ENCODE measurements at places on chromosomes 7 and 10. TPM values are rescaled to one million over a fixed set of nuclear protein-coding genes. Genes with fewer than 3 reads are reported as not detected.
A peak's percentile ranks its signal among the peaks of the same experiment; 100 is the strongest.

DNA sequence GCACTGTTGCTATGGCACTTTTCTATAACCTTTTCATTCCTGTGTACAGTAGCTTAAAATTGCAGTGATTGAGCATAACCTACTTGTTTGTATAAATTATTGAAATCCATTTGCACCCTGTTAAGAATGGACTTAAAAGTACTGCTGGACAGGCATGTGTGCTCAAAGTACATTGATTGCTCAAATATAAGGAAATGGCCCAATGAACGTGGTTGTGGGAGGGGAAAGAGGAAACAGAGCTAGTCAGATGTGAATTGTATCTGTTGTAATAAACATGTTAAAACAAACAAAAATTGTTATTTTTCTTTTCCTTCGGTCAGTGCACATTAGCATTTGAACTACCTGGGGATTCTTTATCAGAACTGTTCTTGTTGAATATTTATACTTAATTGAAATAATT is 57.1 kb upstream of the BAMBI start:
- no peak for DNase-seq
- no peak overlapping the region for H3K27ac ChIP-seq
- H3K4me3 ChIP-seq = no peak overlapping the region

DNA sequence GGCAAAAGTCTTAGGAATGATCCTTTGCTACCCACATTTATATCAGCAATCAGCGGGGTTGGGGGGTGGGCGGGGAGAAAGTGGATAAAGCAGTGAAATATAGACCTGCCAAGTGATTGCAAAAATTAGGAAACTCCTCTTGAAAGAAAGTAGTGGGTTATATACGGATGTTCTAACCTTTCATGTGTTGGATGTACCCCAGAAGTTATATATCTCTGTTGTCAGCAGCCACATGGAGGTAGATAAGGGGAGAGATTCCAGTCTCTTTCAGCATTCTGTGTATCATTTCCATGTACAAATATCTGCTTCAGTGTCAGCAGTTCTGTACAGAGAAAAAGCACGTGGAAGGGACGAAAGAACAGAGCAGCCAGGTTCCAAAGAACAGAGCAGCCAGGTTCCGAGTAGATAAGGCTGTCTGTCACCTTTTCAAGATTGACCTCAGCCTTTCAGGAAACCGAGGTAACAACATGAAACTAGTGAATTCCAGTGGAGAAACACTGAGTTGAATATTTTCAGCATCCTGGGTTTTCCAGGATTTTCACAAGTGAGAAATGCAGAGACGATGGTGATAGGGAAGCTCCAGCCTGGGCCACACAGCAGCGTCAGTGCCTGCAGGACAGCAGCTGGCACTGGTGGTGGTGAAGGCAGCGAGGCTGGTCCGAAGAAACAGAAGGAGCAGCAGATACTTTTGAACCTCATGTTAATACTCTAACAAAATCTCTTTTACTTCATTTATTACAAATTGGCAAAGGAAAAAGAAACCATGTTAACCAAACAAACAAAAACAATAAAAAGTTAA is 212.3 kb downstream of the C7orf25 start:
- no peaks in the 10 kb centered on the region for H3K36me3 ChIP-seq
- peak overlapping the region; percentile 64 for H3K27ac ChIP-seq
- no peak overlapping the region for H3K4me3 ChIP-seq
- no peak for DNase-seq
- H3K4me1 ChIP-seq = peaks cover 3% of the 10 kb centered on the region

GRCh38 chr7:73507556-73507955 is 14.5 kb downstream of the BAZ1B start:
- H3K4me1 ChIP-seq = no peaks in the 10 kb centered on the region
- no peak overlapping the region for H3K27ac ChIP-seq
- no peak overlapping the region for H3K4me3 ChIP-seq

DNA sequence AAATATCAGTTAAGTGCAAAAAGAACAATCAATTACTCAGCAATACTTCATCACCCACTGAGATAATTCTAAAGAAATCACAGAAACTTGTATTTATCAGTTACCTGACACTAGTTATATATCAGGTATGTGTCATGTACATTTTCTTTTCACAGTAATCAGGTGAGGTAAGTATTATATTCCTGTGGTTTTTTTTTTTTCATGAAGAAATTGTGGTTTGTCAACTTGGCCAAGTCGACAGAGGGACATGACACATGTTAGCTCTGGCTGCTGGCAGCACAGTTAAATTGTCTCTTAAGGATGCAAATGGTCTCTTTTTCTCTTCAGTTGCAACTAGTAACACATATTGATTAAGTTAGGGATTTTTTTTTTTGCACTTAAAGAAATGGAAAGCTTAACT is 13.7 kb upstream of the GPR141 start:
- no peaks in the 10 kb centered on the region for H3K27me3 ChIP-seq
- no peak overlapping the region for H3K4me3 ChIP-seq
- H3K4me1 ChIP-seq = no peaks in the 10 kb centered on the region
- H3K27ac ChIP-seq = no peak overlapping the region

Gene PPIF
- 127 TPM for polyA plus RNA-seq

GRCh38 chr7:121831351-121831750 is 41.6 kb upstream of the PTPRZ1 start:
- no peaks in the 10 kb centered on the region for H3K4me1 ChIP-seq
- H3K36me3 ChIP-seq = no peaks in the 10 kb centered on the region
- H3K4me3 ChIP-seq = no peak overlapping the region

- no peaks in the 10 kb centered on the region for H3K36me3 ChIP-seq
- no peak overlapping the region for H3K27ac ChIP-seq
- H3K4me3 ChIP-seq = no peak overlapping the region
- DNase-seq = peak; percentile 93
Observed at GRCh38 chr7:33853361-33854062, 51.8 kb upstream of the BMPER start.

GRCh38 chr7:12759151-12759550 is 71.7 kb downstream of the ARL4A start:
- no peaks in the 10 kb centered on the region for H3K27me3 ChIP-seq
- no peak overlapping the region for H3K27ac ChIP-seq
- DNase-seq = no peak
- no peaks in the 10 kb centered on the region for H3K36me3 ChIP-seq

Gene GCC1
- 6.1 TPM for polyA plus RNA-seq

Gene GRM8
- polyA plus RNA-seq = not detected

- H3K27ac ChIP-seq = no peak overlapping the region
- H3K36me3 ChIP-seq = no peaks in the 10 kb centered on the region
- H3K4me3 ChIP-seq = no peak overlapping the region
- H3K4me1 ChIP-seq = no peaks in the 10 kb centered on the region
- no peaks in the 10 kb centered on the region for H3K27me3 ChIP-seq
Observed at GRCh38 chr7:138945154-138945553, 36.0 kb downstream of the KIAA1549 start.

Gene GPR37
- 3.8 TPM for polyA plus RNA-seq

Gene AZGP1
- polyA plus RNA-seq = not detected

GRCh38 chr7:50393076-50393475 is 57.1 kb downstream of the FIGNL1 start:
- H3K4me3 ChIP-seq = no peak overlapping the region
- no peaks in the 10 kb centered on the region for H3K4me1 ChIP-seq
- H3K36me3 ChIP-seq = no peaks in the 10 kb centered on the region
- no peaks in the 10 kb centered on the region for H3K27me3 ChIP-seq
- DNase-seq = no peak
- H3K27ac ChIP-seq = no peak overlapping the region

- H3K4me1 ChIP-seq = peaks cover 10% of the 10 kb centered on the region
- DNase-seq = no peak
- H3K27ac ChIP-seq = no peak overlapping the region
- no peaks in the 10 kb centered on the region for H3K27me3 ChIP-seq
- no peak overlapping the region for H3K4me3 ChIP-seq
Observed at GRCh38 chr7:128812514-128813168, 17.6 kb upstream of the FLNC start.

Gene OPN4
- not detected for polyA plus RNA-seq

DNA sequence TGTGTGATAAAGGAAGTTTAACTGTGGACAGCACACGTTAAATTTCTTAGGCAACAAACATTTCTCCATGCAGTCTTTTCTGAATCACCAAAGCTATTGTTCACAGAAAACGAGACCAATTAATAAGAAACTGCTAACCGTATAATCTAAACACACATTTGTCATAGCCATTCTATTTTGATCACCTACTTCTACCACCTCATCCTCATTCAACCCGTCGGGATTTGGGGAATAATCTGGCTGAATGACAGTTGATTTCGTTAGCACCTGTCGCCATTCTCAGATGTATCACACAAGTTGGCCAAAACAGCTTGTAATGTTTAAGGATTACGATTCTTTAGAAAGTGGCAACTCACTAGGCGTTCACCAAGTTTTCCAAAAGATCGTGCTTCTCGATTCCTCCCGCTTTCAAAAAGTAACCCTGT is 1.2 kb downstream of the EZH2 start:
- no peaks in the 10 kb centered on the region for H3K36me3 ChIP-seq
- H3K27ac ChIP-seq = peak overlapping the region; percentile 60
- no peak for DNase-seq
- H3K4me1 ChIP-seq = peaks cover 2% of the 10 kb centered on the region
- no peaks in the 10 kb centered on the region for H3K27me3 ChIP-seq

Gene SFRP5
- polyA plus RNA-seq = not detected

DNA sequence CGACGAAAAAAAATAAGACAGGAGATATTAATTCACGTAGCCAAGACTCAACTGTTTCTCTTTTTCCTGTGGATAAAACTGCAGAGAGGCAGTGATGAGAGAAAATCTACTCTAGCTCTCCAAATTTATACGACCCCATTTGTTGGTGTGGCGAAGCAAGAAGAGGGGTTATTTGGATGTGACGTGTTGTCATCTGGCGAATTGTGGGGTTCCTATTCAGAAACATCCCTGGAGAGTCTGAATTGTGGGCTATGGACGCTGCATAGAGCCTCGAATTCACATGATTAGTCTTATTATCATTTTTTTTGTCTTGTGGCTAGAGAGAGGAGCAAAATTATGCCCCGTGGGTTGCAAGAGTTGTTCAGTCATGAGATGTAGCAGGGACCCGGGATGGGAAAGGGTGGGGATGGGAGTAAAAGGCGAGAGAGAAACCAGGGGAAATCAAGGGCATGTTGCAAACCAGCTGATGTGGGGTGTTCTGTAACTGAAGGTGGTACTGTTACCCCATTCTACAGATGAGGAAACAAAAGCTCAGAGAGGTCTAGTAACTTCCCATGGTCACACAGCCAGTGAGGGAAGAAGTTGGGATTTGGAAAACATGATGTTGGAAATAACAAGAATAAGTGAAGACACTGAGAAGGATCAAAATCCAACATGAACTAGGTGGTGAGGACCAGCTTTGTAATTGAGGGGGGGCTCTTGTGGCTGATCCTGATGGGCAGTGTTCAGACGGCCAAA is 69.2 kb upstream of the SFMBT2 start:
- no peaks in the 10 kb centered on the region for H3K27me3 ChIP-seq
- no peak overlapping the region for H3K4me3 ChIP-seq
- DNase-seq = no peak

DNA sequence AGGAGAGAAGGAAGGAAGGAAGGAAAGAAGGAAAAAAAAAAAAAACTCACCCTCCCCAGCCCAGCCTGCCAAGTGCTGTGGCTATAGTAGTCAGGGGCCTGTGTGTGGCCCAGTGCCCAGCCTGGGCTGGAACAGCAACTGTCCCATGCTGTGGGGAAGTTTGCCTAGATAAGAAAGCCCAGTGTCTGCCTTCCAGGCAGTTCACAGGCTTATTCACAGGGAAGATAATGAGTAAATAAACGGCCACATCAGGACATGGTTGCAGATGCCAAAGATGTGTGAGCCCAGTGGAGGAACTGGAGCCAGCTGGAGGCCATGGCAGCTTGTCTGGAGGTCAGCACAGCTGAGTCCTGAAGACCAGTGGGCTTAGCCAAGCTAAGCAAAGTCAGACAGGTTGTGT is 132.4 kb upstream of the FOXK1 start:
- H3K4me1 ChIP-seq = no peaks in the 10 kb centered on the region
- no peak overlapping the region for H3K4me3 ChIP-seq

- no peaks in the 10 kb centered on the region for H3K36me3 ChIP-seq
- no peak overlapping the region for H3K27ac ChIP-seq
- no peak for DNase-seq
- H3K4me1 ChIP-seq = no peaks in the 10 kb centered on the region
- no peak overlapping the region for H3K4me3 ChIP-seq
Observed at GRCh38 chr7:51062222-51062987, 254.2 kb downstream of the COBL start.

GRCh38 chr10:69086001-69086509 is 1.8 kb upstream of the SRGN start:
- no peak overlapping the region for H3K4me3 ChIP-seq
- H3K27ac ChIP-seq = no peak overlapping the region
- H3K27me3 ChIP-seq = no peaks in the 10 kb centered on the region
- no peak for DNase-seq
- H3K4me1 ChIP-seq = peaks cover 7% of the 10 kb centered on the region
- no peaks in the 10 kb centered on the region for H3K36me3 ChIP-seq

DNA sequence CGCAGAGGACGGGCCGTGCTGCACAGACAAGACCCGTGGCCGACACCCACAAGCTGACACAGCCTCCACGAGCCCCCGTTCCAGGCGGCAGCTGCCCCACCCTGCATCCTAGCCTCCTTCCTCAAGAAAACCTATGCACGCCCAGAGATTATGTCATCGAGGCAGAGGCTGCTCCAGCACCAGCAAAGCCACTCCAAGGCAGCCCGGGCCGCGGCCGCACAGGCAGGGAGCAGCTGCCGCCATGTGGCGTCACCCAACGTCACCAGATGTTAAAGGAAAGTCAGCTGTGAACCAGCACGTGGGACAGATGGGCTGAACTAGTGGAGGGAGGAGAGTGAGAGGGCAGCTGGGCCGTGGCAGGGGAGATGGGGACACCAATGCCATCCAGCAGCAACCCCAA is 59.8 kb downstream of the STK32C start:
- H3K4me1 ChIP-seq = no peaks in the 10 kb centered on the region
- no peak for DNase-seq
- H3K36me3 ChIP-seq = no peaks in the 10 kb centered on the region
- H3K27ac ChIP-seq = no peak overlapping the region
- no peak overlapping the region for H3K4me3 ChIP-seq
- H3K27me3 ChIP-seq = no peaks in the 10 kb centered on the region

DNA sequence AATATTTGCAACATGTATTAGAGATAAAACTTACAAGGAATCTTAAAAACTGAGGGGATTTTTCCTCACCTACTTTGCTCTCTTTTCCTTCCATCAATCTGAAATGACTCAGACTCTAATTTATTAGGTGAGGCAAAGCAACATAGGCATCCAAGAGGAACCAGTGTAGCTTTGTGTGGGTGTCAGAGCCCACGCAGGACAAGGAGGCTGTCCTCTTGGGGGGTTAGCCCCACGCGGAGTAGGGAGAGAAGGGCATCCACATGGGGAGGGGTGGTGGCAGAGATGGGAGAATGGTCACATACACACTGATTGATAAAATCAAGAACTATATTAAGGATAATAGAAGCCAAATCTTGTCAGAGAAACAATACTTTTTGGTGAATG is 33.8 kb upstream of the ARMS2 start:
- no peak for DNase-seq
- peaks cover 4% of the 10 kb centered on the region for H3K4me1 ChIP-seq
- peaks cover 2% of the 10 kb centered on the region for H3K36me3 ChIP-seq
- H3K27ac ChIP-seq = peak overlapping the region; percentile 47
- no peak overlapping the region for H3K4me3 ChIP-seq
- no peaks in the 10 kb centered on the region for H3K27me3 ChIP-seq

GRCh38 chr10:6885284-6885683 is 305.2 kb upstream of the PRKCQ start:
- DNase-seq = no peak
- no peaks in the 10 kb centered on the region for H3K4me1 ChIP-seq
- no peaks in the 10 kb centered on the region for H3K36me3 ChIP-seq
- no peak overlapping the region for H3K4me3 ChIP-seq

GRCh38 chr7:96332325-96332724 is 10.4 kb upstream of the SLC25A13 start:
- H3K4me3 ChIP-seq = no peak overlapping the region
- no peak overlapping the region for H3K27ac ChIP-seq
- peaks cover 3% of the 10 kb centered on the region for H3K27me3 ChIP-seq
- no peaks in the 10 kb centered on the region for H3K36me3 ChIP-seq
- no peak for DNase-seq

Gene RBP3
- not detected for polyA plus RNA-seq

Gene MMRN2
- polyA plus RNA-seq = 1.6 TPM
